ENCODE measurements at places on chromosomes 16 and 17. TPM values are rescaled to one million over a fixed set of nuclear protein-coding genes. Genes with fewer than 3 reads are reported as not detected.
A peak's percentile ranks its signal among the peaks of the same experiment; 100 is the strongest.

The KRT25 gene
- not detected for total RNA-seq

The SLFN14 gene
- not detected for total RNA-seq

The NPIPB9 gene
- 1.8 TPM for total RNA-seq

The NPW gene
- not detected for total RNA-seq

The CASKIN1 gene
- not detected for total RNA-seq

The SLC16A13 gene
- total RNA-seq = 0.54 TPM

The RNF43 gene
- total RNA-seq = 0.28 TPM

DNA sequence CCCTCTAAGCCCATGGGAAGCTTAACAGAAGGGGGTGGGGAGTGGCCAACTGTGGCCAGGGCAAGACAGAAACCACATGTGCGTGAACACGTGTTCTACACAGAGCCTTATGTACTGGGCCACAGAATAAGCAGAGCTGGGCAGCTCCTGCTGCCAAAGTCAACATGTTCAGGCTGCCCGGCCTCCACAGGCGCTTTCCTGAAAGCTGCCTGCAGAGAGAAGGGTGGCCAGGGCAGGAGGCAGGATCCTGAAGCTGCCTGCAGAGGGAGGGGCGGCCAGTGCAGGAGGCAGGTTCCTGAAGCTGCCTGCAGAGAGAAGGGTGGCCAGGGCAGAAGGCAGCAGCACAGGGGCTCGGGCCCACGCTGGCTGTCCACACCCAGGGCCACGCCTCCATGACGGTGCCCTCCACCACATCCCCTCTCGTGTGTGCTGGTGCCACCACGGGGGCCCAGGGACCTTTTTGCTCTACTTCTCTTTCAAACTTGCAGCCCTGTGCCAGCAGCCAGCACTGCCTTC is 79.5 kb downstream of the ANKRD11 start:
- no peaks in the 10 kb centered on the region for H3K27me3 ChIP-seq

DNA sequence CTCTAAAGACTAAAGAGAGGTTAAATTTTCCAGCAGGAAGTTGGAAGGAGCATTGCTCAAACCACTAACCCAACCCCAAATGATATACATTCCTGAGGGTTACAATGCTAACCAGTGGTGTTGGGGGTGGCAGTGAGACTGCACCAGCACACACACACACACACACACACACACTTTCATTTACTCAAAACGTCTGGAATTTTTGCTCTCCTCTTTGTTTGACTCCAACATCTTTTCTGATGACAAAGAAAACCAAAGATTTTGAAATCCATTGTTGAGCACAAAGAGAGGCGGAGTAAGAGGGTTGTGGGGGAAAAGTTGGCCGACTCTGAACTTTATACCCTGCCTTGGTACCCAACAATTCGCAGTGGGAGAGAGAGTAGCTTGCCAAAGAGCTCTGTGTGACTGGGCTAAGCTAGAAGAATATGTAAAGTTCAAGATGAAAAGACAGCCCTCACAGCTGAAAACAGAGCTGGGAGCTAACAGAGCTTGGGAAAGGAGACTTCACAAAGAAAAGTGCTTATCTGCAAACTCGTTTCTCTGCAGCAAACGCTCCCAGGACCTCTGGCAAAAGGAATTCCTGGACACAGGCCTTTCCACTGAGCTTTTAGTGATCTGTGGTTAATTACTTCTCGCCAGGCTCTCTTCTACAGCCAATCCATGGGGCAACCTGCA is 426.0 kb upstream of the CDH11 start:
- no peaks in the 10 kb centered on the region for H3K36me3 ChIP-seq
- no peak overlapping the region for H3K27ac ChIP-seq
- H3K4me1 ChIP-seq = no peaks in the 10 kb centered on the region

DNA sequence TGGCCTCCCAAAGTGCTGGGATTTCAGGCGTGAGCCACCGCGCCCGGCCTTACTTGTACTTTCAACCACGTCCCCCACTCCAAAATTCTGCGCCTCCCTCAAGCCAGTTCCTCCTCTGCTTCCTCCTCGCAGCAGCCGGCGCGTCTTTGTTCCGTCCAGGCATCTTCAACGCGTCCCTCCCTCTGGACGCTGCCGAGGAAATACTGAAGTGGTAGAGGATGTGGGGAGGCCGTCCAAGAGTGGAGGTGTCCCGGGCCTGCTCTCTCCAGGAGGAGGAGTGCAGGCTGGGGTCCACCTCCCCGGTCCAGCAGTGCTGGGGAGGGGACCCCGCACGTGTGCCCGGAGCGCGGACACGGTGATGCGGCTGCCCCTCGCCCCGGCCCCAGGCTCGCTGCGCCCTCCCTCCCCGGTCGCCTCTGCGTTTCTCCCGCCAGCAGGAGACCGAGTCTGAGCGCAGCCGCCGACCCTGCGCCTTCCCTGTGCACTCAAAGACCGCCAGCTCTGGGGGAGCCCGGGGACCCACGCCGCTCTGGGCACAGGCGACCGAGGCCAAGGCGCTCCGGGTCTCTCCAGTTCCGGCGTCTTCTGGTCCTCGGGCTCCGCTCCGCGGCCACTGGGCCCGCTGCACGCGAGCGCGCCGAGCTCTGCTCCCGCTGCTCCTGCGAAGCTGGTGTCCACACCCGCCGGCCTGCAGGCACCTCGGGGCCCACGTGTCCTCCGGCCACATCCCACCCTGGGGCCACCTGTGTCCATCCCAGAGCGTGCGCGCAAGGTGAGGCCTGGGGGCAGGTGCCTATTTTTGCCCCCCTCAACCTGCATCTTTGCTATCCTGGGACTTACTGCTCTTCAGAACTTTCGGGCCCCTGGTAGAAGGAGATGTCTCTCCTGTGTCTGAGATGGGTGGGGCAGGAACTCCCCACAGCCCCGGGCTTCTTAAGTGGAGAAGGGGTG is 31.7 kb downstream of the OSBPL7 start:
- DNase-seq = no peak
- H3K27ac ChIP-seq = peak overlapping the region; percentile 40
- H3K4me3 ChIP-seq = peak overlapping the region; percentile 18

DNA sequence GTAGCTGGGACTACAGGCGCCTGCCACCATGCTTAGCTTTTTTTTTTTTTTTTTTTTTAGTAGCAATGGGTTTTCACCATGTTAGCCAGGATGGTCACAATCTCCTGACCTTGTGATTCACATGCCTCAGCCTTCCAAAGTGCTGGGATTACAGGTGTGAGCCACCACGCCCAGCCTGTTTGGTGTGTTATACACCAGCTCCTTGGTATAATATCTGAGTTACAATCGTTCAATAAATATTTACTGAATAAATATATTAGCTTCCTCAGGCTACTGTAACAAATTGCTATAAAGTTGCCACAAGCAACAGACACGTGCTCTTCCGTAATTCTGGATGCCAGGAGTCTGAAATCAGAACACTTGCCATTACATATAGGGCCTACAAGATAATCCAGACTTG is 13.6 kb upstream of the FAM20A start:
- H3K4me1 ChIP-seq = no peaks in the 10 kb centered on the region
- no peaks in the 10 kb centered on the region for H3K27me3 ChIP-seq
- H3K36me3 ChIP-seq = no peaks in the 10 kb centered on the region
- no peak overlapping the region for H3K27ac ChIP-seq

GRCh38 chr17:32875923-32876416 is 954 bp downstream of the MYO1D start:
- DNase-seq = no peak
- no peaks in the 10 kb centered on the region for H3K36me3 ChIP-seq
- no peaks in the 10 kb centered on the region for H3K4me1 ChIP-seq
- peak overlapping the region; percentile 89 for H3K4me3 ChIP-seq
- H3K27ac ChIP-seq = peak overlapping the region; percentile 74

DNA sequence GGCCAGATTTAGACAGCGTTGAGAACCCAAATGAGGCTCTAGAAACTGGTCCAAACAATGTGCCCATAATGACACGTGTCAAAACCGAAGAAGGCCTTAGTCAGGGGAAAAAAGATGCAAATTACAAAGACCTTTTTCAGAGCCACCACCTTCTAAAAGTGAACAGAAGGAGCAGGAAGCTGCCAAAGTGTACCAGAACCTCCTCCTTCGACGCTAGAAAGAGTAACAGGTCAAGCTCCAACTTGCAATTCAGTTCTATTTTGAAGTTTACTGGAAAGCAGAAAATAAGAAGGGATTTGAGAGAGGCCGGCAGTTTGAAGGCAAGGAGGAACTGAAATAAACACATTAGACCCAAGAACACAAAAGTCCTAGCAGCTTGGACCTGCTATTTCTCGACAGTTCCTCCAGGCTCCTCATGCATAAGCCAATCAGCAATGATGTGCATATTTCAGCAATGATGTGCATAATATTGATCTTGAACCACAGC is 61.8 kb downstream of the XYLT1 start:
- no peak for DNase-seq
- no peaks in the 10 kb centered on the region for H3K4me1 ChIP-seq
- H3K27me3 ChIP-seq = no peaks in the 10 kb centered on the region
- no peaks in the 10 kb centered on the region for H3K36me3 ChIP-seq
- H3K4me3 ChIP-seq = no peak overlapping the region
- H3K27ac ChIP-seq = peak overlapping the region; percentile 97

GRCh38 chr17:83176623-83177583 is 97.5 kb downstream of the METRNL start:
- no peaks in the 10 kb centered on the region for H3K36me3 ChIP-seq
- no peak overlapping the region for H3K4me3 ChIP-seq
- no peaks in the 10 kb centered on the region for H3K4me1 ChIP-seq
- no peak overlapping the region for H3K27ac ChIP-seq

- H3K36me3 ChIP-seq = no peaks in the 10 kb centered on the region
- no peaks in the 10 kb centered on the region for H3K4me1 ChIP-seq
- peak overlapping the region; percentile 46 for H3K4me3 ChIP-seq
- no peaks in the 10 kb centered on the region for H3K27me3 ChIP-seq
- H3K27ac ChIP-seq = peak overlapping the region; percentile 73
- no peak for DNase-seq
Measured at GRCh38 chr17:58632324-58633314, 59.2 kb downstream of the TEX14 start.

GRCh38 chr16:55435387-55435786 is 43.6 kb upstream of the MMP2 start:
- H3K36me3 ChIP-seq = no peaks in the 10 kb centered on the region
- no peaks in the 10 kb centered on the region for H3K4me1 ChIP-seq
- H3K27me3 ChIP-seq = no peaks in the 10 kb centered on the region

- H3K27ac ChIP-seq = no peak overlapping the region
- H3K4me1 ChIP-seq = no peaks in the 10 kb centered on the region
- no peaks in the 10 kb centered on the region for H3K36me3 ChIP-seq
Measured at GRCh38 chr17:74260525-74260850, 13.5 kb upstream of the DNAI2 start.

DNA sequence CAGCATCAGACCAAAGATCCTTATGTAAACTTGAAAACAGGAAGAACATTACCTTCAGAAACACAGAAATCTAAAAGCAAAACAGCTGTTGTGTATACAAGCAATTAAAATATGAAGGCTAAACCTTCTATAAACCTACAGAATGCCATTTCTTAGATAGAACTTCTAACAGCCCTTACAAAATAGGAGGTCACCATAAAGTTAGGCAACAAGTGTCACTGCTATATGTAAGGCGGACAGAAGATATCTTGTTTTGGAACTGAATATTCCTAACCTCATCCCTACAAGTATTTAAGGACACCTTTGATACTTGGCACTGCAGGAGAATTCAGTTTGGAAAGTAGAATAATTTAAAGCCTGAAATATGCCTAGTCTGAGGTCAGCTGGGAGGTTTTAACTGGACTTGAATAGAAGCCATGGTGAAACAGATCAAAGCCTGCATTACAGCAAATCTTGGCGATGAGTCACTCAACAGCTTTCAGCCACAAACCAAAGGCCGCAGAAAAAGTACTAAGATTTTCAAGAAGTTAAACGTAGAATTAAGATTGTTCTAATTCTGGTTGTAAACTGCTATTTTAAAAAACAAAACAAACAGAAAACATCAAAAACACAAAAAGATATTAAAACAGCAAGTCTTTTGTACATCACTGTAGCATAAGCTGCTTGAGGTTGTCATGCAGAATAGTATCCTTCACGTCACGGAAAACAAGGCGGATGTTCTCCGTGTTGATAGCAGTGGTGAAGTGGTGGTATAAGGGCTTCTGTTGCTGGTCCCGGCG is 42.7 kb downstream of the GNA13 start:
- DNase-seq = no peak
- peak overlapping the region; percentile 80 for H3K27ac ChIP-seq
- no peaks in the 10 kb centered on the region for H3K27me3 ChIP-seq
- H3K4me1 ChIP-seq = no peaks in the 10 kb centered on the region

DNA sequence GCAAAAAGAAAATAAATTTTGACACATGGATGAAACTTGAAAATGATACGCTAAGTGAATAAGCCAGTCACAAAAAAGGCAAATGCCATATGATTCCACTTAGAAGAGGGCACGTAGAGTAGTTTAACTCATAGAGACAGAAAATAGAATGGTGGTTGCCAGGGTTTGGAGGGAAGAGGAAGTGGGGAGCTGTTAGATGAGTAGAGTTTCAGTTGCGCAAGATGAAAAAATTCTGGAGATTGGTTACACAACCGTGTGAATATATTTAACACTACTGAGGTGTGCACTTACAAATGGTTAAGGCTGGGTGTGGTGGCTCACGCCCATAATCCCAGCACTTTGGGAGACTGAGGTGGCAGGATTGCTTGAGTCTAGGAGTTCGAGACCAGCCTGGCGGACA is 93.4 kb upstream of the TMEM132E start:
- no peaks in the 10 kb centered on the region for H3K4me1 ChIP-seq
- peaks cover 33% of the 10 kb centered on the region for H3K27me3 ChIP-seq
- H3K36me3 ChIP-seq = no peaks in the 10 kb centered on the region
- DNase-seq = no peak
- H3K4me3 ChIP-seq = no peak overlapping the region

DNA sequence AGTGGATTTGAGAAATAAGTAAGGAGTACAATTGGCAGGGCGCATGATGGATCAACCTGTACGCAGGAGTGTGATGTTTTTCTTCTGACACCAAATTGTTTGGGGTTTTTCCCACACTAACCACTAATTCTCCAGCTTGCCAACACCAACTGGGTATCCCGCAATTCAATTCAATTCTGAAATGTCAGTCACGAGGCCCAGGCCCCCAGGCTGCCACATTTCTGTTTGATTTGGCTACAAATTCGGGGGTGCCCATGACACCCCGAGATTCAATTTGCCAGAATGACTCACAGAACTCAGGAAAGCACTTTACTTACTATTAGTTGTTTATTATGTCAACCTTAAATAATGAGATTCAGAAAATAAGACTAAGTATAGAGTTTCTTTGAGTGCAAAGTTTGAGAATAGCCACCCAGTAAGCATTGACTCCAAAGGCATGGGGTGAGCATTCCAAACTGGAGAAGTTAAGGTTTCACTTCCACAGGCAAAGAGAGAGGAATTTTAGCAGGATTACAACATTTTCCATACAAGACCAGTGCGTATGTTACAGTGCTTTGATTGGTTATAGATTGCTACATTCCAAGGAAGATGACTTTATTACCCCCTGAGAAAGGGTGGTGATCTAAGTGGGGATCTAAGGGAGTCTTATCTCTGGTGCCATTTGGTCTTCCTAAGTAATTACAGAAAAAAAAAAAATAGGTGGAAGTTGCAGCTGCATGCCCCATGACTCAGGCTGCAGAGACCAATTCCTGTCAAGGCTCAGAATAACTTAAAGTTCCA is 11.5 kb downstream of the SLC46A1 start:
- H3K27me3 ChIP-seq = no peaks in the 10 kb centered on the region
- peaks cover 28% of the 10 kb centered on the region for H3K36me3 ChIP-seq
- no peak for DNase-seq
- H3K27ac ChIP-seq = no peak overlapping the region
- no peak overlapping the region for H3K4me3 ChIP-seq

All from sigmoid colon (tissue), 7 donors.